MCF 10A (cell line): ENCODE measurements at places on chromosomes 2 and 18. TPM values are rescaled to one million over a fixed set of nuclear protein-coding genes. Genes with fewer than 3 reads are reported as not detected.
A peak's percentile ranks its signal among the peaks of the same experiment; 100 is the strongest.

- H3K36me3 ChIP-seq = peaks cover 6% of the 10 kb centered on the region
- no peak overlapping the region for H3K4me3 ChIP-seq
- no peak for DNase-seq
- no peaks in the 10 kb centered on the region for H3K27me3 ChIP-seq
- no peaks in the 10 kb centered on the region for H3K4me1 ChIP-seq
Measured at GRCh38 chr18:34261865-34262780, 37.4 kb upstream of the NOL4 start.

The TUBA3E gene
- total RNA-seq = not detected in 2 replicates

The TNFRSF11A gene
- 2.3 and 3.0 TPM in 2 replicates for total RNA-seq

The FSHR gene
- not detected in 2 replicates for total RNA-seq

The ANAPC1 gene
- 48.8 and 66.1 TPM in 2 replicates for total RNA-seq

DNA sequence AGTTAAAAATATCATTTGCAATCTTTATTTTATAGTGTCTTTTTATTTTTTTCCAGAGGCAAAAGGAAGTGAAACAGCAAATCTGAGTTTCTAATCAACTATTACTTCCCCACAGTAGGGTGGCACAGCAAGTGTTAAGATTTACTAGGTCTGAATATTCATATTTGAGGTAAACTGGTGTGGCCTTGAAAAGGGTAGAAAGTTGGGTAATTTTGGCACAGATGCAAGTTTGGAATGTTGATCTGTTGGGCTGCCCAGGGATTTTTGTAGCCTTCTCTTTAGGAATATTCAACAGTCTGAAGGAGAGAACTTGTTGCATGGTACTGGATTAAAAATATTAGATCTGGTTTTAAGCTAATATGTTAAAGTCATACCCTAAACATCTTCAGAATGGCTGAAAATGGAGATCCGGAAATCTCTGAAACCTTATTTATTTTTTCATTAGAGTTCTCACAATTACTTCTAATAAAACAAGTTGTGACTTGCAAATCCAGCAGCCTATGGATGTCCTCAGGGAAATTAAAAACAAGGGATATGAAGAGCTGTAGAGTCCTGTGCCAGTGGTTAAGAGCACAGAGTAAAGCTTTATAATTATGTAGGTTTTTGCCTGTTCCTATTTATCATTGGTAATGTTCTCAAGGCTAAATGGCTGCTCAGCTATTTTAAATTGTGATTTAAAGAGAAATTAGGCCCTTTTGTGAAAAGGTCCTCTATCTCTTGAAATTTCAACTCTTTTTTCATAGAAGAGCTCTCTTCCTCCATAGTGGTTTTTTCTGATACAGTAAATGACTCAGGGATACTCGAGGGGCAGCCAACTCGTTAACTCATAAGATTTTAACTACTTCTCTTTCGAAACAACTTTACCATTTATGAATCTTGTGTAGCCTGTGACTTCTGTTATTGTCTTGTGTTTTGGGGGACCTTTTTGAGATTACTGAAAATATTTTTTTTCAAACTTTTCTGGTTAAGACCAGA is 11.0 kb downstream of the TANK start:
- H3K27me3 ChIP-seq = no peaks in the 10 kb centered on the region
- peak overlapping the region; percentile 83 for H3K27ac ChIP-seq
- peaks cover 47% of the 10 kb centered on the region for H3K4me1 ChIP-seq
- H3K36me3 ChIP-seq = peaks cover 35% of the 10 kb centered on the region
- H3K4me3 ChIP-seq = peak overlapping the region; percentile 46

GRCh38 chr2:127984551-127984950 is 43.3 kb downstream of the SAP130 start:
- H3K27me3 ChIP-seq = no peaks in the 10 kb centered on the region
- H3K36me3 ChIP-seq = peaks cover 61% of the 10 kb centered on the region
- no peak for DNase-seq
- H3K4me3 ChIP-seq = no peak overlapping the region
- no peaks in the 10 kb centered on the region for H3K4me1 ChIP-seq
- H3K27ac ChIP-seq = no peak overlapping the region

DNA sequence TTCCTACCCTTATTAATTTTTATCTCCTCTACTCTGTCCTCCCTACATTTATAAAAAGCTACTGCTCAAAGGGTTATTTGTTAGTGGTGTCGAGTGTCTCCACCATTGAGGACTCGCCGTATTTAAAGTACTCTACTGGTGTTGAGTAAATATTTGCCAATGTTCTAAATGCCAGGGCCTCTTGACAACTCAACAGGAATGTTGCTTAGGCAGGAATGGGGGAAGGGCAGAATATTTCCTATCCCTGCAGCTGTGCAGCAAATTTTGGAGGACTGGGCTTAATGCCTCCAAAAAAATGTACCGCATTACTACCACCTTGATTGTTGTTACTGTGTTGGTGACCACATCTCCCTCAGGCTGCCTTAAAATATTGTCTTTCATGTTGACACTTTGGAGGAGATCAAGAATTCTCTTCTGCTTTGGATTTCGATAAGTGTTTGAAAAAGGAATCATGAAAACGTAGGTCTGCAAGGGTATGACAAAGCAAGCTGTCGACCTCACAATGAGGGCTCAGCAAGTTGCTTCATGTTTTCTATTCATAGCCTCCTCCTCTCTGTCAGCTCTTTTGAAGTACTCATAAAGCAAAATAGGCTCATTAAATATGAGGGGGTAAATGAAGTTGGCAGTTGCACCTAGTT is 84.3 kb downstream of the EFEMP1 start:
- peak overlapping the region; percentile 5 for H3K4me3 ChIP-seq
- peak; percentile 77 for DNase-seq
- no peak overlapping the region for H3K27ac ChIP-seq
- H3K4me1 ChIP-seq = no peaks in the 10 kb centered on the region
- H3K36me3 ChIP-seq = no peaks in the 10 kb centered on the region

DNA sequence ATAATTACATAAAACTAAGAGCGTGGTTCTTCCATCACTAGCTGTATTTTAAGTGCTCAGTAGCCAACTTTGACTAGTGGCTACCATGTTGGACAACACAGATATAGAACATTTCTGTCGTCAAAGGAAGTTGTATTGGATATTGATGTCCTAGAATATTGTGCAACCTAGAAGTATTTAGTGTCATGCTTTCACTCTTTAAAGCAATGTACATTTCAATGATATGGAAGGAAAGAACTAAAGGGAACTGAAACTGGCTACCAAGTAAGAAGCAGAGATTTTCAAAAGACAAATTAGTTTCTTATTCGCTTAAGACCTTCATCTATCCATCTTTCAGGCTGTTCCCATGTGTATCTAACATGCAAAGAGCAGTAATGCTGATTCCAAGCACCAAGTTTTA is 85.4 kb upstream of the EML6 start:
- peaks cover 73% of the 10 kb centered on the region for H3K36me3 ChIP-seq
- peaks cover 18% of the 10 kb centered on the region for H3K4me1 ChIP-seq
- no peak overlapping the region for H3K27ac ChIP-seq
- no peaks in the 10 kb centered on the region for H3K27me3 ChIP-seq

DNA sequence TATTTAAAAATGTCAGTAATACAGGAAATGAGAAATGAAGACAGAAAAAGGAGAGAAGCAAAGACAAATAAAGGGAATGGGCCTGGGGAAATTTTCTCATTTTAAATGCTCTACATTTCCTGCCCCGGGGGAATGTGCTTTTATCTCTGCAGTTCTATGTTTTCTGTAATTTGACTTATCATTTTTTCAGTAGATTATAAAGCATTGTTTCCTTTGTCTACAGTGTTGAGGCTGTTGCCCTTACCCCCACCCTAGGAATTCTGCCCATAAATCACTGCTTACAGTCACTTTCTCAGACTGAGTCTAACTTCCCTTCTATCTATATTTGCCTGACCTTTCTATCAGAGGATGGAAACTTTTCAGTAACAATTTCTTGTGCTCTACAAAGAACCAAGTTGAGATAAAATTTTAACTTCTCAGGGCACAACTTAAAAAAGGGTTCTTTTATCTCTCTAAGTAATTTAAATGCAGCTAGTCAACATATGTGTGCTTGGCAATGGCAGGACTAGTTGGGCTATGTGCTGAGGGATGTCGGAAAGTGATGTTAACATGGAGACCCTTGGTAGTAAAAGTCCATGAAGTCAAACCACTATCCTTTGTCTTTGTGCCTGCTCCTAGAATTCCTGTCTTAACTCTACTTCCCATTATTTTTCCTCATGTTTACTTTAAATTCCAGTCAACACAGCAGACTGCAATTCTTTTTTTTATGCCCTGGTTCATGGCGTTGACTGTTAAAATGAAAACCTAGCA is 146.5 kb upstream of the MMADHC start:
- no peaks in the 10 kb centered on the region for H3K27me3 ChIP-seq
- no peak overlapping the region for H3K4me3 ChIP-seq
- peak; percentile 33 for DNase-seq
- H3K36me3 ChIP-seq = no peaks in the 10 kb centered on the region
- H3K27ac ChIP-seq = peak overlapping the region; percentile 40
- peaks cover 32% of the 10 kb centered on the region for H3K4me1 ChIP-seq

DNA sequence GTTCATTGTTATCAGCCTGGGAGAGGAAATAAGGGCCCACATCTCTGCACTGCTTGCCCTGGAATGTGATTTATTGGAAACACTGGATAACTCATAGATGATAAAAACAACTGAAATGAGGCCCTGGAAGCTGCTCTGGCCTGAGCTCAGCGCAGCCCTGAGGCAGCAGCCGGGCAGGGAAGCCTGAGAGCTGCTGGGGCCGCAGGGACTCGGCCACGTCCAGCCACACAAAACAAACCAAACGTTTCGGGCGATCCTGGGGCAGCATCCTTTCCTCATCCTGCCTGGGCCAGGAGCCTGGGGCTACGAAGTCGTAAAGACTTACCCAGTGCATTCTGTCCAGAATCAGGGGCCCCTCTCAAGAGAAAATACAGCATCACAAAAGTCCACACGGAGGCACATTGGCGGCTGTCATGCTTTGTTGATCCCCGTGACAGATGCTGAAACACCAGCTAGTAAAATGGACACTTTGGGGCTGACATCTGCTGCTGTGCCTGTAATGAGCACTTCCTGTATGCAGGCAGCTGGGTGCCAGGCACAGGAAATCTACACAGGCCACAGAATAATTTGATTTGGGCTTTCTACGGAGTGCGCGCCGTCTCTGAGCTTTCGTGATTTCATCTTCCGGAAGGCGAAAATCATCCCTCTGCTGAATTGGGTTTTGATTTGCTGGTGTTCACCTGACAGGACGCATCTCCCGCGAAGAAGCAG is 250.6 kb downstream of the EIPR1 start:
- H3K27ac ChIP-seq = no peak overlapping the region
- H3K4me3 ChIP-seq = no peak overlapping the region
- no peaks in the 10 kb centered on the region for H3K36me3 ChIP-seq
- no peaks in the 10 kb centered on the region for H3K4me1 ChIP-seq
- DNase-seq = no peak

The CNGA3 gene
- total RNA-seq = not detected in 2 replicates

DNA sequence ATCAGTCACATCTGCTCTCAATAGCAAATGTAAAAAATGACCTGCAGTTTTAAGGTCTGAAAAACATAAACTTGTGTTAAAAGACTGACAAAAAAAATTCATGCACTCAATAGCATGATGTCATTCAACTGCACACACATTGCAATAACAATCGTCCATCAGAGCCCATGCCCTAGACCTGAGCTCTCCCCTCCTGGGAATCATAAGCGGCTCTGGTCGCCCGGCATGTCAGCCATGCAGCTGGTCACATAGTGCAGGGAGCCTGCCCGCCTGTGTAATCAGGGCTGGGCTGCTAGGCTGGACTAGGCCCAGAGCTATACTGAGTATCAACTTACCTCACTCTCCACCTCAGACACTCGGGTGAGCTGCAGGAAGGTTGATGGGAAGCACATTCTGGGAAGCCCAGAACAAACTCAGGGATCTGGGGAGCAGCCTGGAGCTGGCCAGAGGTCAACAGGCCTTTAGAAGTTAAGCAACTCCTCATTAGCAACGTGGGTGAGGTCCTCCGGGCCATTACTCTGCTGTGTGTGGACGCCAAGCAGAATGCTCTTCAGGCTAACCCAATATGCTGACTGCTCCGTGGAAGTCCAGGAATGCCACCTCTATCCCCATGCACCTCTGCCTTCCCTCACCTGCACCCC is 165.5 kb downstream of the TTC32 start:
- no peak overlapping the region for H3K4me3 ChIP-seq
- no peaks in the 10 kb centered on the region for H3K4me1 ChIP-seq
- no peaks in the 10 kb centered on the region for H3K27me3 ChIP-seq
- no peak overlapping the region for H3K27ac ChIP-seq
- no peaks in the 10 kb centered on the region for H3K36me3 ChIP-seq
